ENCODE measurements at places on chromosomes 6 and 20.

DNA sequence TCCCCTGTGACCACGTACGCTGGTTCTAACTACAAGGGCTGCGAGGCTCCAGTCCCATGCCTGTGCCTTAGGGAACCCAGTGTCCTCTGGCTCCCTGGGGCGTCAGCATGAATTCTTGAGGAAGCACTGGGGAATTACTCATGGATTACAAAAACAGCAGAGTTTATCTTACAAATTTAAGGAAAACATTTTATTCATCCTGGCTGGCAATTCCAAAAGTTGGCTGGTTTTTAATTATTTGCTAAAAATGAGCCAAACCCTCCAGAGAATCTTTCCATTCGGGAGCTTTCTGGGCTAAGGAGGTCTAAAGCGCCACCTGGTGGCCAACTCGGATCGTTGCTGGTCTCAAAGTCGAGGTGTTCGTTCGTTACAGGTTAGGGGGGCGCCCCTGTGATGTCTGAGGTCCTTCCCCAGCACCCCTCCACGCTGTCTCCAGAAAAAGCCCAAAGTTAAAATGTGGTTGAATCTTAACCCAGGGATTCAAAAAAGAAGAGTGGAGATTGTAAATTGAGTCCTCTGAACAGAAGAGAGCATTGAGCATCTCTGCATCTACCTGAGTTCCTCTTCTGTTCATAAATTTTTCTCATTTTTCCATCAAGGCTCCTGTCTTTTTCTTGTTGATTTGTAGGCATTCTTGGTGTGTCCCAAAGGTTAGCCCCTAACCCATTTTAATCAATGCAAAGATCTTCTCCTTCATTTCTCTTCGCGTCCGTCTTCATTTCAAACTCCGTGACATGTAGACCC lies 99.4 kb downstream of the BFSP1 start:
- peaks cover 2% of the 10 kb centered on the region for H3K27me3 ChIP-seq
- H3K4me3 ChIP-seq: no peak overlapping the region

GRCh38 chr6:79042799-79043126 lies 35.3 kb downstream of the PHIP start:
- no peak overlapping the region for H3K27ac ChIP-seq
- H3K27me3 ChIP-seq: no peaks in the 10 kb centered on the region
- H3K4me3 ChIP-seq: no peak overlapping the region
- H3K36me3 ChIP-seq: peaks cover 62% of the 10 kb centered on the region
- H3K4me1 ChIP-seq: peaks cover 38% of the 10 kb centered on the region
- no peak for DNase-seq

DNA sequence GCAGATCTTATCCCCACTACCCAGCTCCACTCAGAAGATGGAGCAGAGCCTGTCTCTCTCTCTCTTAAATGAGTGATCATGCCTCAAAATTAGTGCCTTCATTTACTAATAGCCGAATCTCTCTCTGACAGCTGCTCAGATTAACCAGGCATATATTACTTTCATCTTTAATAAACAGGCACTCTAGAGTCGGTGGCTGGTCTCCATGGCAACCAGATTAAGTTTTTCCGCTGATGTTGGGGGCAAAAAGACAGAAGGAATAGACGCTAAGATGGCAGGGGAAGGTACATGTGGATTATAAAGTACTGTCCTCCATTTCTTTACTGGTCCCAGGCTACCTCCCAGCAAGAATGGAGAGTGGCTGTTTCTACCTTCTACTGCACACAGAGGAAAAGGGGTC lies 121.6 kb downstream of the QRSL1 start:
- no peak overlapping the region for H3K4me3 ChIP-seq
- no peak for DNase-seq
- peaks cover 20% of the 10 kb centered on the region for H3K27me3 ChIP-seq
- no peak overlapping the region for H3K27ac ChIP-seq

DNA sequence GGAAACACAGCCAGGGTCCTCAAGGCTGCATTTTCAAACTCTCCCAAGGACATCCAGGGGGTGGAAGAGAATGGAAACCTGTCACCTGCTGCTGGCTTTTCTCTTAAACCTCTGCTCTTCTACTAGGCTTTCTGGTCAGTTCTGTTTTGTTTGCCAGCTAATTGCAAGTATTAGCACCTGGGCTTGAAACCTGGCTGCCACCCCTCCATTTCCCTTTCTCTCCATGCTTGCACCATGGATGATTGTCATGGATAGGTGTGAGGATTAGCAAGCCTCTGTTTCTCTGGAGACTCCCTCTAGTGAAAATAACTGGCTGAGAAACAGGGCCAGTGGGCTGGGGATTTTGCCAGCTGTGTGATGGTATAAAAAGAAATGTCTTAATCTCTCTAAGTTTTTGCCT lies 33.0 kb upstream of the GPR6 start:
- DNase-seq: no peak
- H3K4me1 ChIP-seq: no peaks in the 10 kb centered on the region
- no peak overlapping the region for H3K4me3 ChIP-seq
- no peak overlapping the region for H3K27ac ChIP-seq
- peaks cover 13% of the 10 kb centered on the region for H3K27me3 ChIP-seq

DNA sequence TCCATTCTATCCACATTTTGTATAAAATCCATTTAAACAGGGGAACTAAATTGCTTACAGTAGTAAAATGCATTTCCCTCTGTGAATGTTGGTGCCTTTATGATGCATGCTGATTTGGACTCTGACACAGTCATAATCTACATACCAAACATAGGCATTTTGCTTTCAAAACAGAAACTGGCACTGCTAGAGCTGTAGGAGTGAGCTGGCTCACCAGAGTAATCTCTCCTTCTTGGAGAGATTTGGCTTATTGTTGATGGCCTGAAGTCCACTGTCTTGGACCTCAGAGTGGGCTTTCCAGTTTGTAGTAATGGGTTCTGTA lies 363.2 kb upstream of the FLRT3 start:
- no peak for DNase-seq
- H3K27me3 ChIP-seq: no peaks in the 10 kb centered on the region
- H3K27ac ChIP-seq: no peak overlapping the region
- H3K4me3 ChIP-seq: no peak overlapping the region

DNA sequence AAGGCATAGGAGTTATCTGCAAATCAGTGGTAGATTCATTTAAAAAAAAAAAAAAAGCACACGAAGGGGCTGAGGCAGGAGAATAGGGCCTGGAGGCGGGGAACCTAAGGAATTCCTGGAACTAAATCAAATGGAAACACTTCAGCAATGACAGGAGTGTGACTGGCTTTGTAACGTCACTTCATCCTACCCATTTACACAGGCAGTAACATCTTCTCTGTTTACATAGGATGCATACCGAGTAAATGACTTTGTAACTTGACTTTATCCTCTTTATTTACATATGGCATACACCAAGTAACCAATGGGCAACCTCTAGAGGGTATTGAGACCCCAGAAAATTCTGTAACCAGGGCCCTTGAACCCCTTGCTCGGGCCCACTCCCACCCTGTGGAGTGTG lies 56.4 kb upstream of the IYD start:
- peaks cover 11% of the 10 kb centered on the region for H3K27me3 ChIP-seq
- H3K36me3 ChIP-seq: no peaks in the 10 kb centered on the region
- no peak overlapping the region for H3K4me3 ChIP-seq
- H3K27ac ChIP-seq: no peak overlapping the region
- DNase-seq: no peak

GRCh38 chr6:40328986-40329545 lies 258.1 kb downstream of the LRFN2 start:
- peaks cover 15% of the 10 kb centered on the region for H3K4me1 ChIP-seq
- H3K4me3 ChIP-seq: no peak overlapping the region
- H3K36me3 ChIP-seq: no peaks in the 10 kb centered on the region

DNA sequence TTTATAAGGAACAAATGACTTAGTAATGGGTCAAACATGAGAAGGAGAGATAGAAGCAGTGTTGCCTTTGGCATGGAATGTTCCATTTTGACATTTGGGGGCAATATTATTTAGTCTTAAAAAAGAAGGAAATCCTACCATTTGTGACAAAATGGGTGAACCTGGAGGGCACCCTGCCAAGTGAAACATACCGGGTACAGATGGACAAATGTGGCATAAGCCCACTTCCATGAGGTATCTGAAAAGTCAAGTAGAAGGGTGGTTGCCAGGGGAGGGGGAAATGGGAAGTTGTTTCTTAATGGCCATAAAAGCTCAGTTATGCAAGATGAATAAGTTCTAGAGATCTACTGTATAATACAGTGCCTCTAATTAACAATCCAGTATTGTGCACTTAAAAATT lies 269.3 kb downstream of the TBC1D7 start:
- no peaks in the 10 kb centered on the region for H3K4me1 ChIP-seq
- no peak overlapping the region for H3K27ac ChIP-seq
- peaks cover 5% of the 10 kb centered on the region for H3K27me3 ChIP-seq
- H3K36me3 ChIP-seq: no peaks in the 10 kb centered on the region
- no peak overlapping the region for H3K4me3 ChIP-seq

- H3K4me1 ChIP-seq: no peaks in the 10 kb centered on the region
- no peak overlapping the region for H3K27ac ChIP-seq
- H3K36me3 ChIP-seq: no peaks in the 10 kb centered on the region
- H3K27me3 ChIP-seq: peaks cover 13% of the 10 kb centered on the region
Measured at GRCh38 chr6:2135401-2135800, 110.0 kb downstream of the GMDS start.

GRCh38 chr20:63441136-63442099 lies 31.0 kb downstream of the KCNQ2 start:
- peaks cover 15% of the 10 kb centered on the region for H3K4me1 ChIP-seq
- H3K27me3 ChIP-seq: peaks cover 6% of the 10 kb centered on the region
- no peak overlapping the region for H3K4me3 ChIP-seq
- peak overlapping the region; percentile 20 for H3K27ac ChIP-seq
- DNase-seq: peak; percentile 17

DNA sequence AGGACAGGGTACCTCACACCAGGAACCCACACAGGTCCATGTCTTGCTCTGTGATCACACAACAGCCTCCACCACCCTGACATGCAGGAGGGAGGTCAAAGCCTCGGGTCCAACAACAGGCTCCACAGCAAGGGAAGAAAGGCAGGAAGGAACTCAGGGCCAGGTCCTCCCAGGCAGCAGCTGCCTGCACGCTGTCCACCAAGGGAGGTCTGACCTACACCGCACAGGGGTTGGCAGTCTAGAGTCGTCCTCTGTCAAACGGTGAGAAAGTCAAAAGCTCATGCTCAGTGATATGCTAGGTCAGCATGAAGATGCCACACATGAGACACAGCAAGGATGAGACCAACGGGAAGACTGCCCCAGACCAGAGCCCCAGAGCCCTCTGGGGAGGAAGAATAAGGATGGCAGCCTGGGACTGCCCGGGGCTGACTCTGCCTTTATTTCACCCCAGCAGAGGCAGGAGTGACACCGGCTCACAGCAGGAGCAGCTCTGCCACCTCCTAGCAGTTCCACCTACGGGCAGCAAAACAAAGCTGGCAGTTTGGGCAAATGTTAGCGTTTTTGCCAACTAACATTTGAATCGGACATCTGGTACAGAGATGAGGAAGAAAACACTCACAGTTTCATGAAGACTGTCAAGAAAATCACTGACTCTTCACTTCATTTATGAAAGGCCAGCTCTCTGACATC lies 8.5 kb downstream of the GMEB2 start:
- DNase-seq: no peak
- H3K4me1 ChIP-seq: peaks cover 3% of the 10 kb centered on the region
- no peak overlapping the region for H3K4me3 ChIP-seq
- no peak overlapping the region for H3K27ac ChIP-seq
- H3K36me3 ChIP-seq: peaks cover 40% of the 10 kb centered on the region
- no peaks in the 10 kb centered on the region for H3K27me3 ChIP-seq

GRCh38 chr6:149834513-149835481 lies 29.4 kb downstream of the LRP11 start:
- peaks cover 8% of the 10 kb centered on the region for H3K27me3 ChIP-seq
- H3K4me3 ChIP-seq: no peak overlapping the region
- H3K27ac ChIP-seq: no peak overlapping the region
- peak; percentile 62 for DNase-seq
- no peaks in the 10 kb centered on the region for H3K4me1 ChIP-seq

DNA sequence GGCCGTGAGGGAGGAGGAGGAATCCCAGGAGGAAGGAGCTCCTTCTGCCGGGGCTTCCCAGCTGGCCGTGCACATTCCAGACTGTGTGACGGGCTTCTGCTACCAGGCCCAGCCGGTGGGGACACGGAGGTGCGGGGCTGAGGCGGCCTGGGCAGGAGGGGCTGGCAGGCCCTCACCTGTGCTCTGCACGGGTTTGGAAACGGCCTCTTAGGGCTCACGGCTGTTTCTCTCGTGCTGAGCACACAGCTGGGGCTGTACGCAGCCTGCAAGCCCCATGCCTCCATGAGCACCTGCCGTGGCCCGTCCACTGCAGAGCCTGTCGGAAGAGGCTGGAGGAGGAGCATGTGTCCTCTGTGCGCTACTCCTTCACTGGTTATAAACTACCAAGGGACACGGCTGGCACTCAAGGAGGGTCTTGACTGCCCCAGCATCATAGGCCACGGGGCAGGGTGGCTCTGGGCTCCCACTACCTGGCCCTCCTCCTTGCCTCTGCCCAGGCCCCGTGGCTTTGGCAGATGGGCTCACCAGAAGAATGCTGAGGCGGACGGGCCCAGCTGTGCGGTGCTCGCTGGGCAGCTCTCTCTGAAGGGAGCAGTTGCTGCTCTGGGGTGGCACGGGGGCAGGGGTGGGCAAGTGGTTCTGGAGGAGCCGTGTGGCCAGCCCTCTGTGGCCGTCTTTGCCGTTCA lies 15.8 kb downstream of the NPEPL1 start:
- H3K4me1 ChIP-seq: peaks cover 1% of the 10 kb centered on the region
- no peak overlapping the region for H3K27ac ChIP-seq
- no peaks in the 10 kb centered on the region for H3K27me3 ChIP-seq
- peaks cover 18% of the 10 kb centered on the region for H3K36me3 ChIP-seq
- H3K4me3 ChIP-seq: no peak overlapping the region

DNA sequence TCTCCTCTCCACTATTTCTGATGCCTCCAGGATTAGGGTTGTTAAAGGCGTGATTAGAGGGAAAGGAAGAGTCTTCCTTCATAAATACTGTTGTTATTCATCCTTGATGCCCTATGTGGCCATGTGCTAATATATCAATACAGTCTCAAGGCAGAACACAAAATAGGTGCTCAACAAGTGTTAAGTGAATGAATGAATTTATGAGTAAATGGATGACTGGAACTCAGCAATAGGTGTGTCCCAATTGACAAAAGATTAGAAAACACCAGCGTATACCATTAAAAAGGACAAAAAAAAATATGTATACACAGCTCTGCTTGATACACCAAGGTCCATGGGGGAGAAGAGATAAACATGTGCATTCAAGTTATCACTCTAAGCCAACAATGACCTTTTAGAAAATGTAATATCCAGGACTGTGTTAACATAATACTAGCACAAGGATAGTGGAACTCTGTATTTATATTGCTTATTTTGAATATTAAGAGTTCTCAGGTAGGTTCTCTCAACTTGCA lies 171.2 kb upstream of the MYLIP start:
- H3K4me1 ChIP-seq: peaks cover 51% of the 10 kb centered on the region
- no peak overlapping the region for H3K4me3 ChIP-seq

DNA sequence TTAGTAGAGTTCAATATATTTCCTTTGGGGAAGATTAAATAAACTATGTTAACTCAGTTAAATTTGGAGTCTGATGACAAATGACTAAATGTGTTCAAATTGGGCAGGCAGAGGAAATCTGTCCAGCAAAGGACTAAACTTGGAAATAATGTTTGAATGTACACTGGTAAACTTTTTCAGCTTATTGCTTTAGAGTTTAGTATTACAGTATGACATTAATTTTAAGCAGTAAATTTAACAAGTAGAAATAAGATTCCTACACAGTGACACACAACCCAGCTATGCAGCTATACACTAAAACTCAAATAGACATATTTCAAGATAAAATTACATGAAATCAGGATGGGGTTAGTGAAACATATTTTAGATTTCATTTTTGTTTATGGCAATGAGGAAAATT lies 42.6 kb upstream of the HDGFL1 start:
- H3K36me3 ChIP-seq: no peaks in the 10 kb centered on the region
- H3K27me3 ChIP-seq: no peaks in the 10 kb centered on the region
- DNase-seq: no peak

Measured in activated T-helper 2 cell treated with anti-CD3 and anti-CD28 coated beads, Interferon-gamma antibody, Interleukin-2, Interleukin-4, amounts not matched to agents 10 μg/mL and 5 μg/mL and 100 μg/mL, durations not matched to agents 14 hours and 24 hours and 36 hours (primary cell).